ENCODE measurements at places on chromosomes 16 and 17.

DNA sequence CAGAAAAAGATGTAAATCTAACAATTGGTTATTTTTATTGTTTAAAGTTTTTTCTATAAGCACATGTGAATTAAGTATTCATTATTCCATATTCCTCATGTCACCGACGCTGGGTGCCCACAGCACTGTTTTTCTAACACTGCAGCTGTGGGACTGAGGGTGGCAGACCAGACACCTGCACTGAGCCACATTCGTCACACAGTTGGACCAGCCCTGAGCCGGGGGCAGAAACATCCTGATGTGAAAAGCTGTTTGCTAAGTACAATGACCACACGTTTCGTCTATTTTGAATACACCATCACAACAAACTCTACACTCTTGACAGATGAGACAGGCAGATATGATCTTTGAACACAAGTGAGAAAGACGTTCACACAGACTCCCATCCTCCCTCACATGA lies 749.5 kb downstream of the KCNJ18 start:
- DNase-seq: no peak

GRCh38 chr16:80158766-80159165 lies 382.0 kb upstream of the DYNLRB2 start:
- DNase-seq: peak; percentile 48

- DNase-seq: no peak
These were observed 181.1 kb downstream of the UTP18 start for GRCh38 chr17:51441431-51441830.

GRCh38 chr16:3665508-3665907 lies 11.0 kb downstream of the DNASE1 start:
- no peak for DNase-seq

- peak; percentile 31 for DNase-seq
These were observed 93.6 kb upstream of the MPHOSPH6 start for GRCh38 chr16:82263521-82264143.

GRCh38 chr17:44881145-44881544 lies 18.1 kb downstream of the EFTUD2 start:
- DNase-seq: no peak

GRCh38 chr16:23516366-23517137 lies 6.3 kb upstream of the GGA2 start:
- no peak for DNase-seq

DNA sequence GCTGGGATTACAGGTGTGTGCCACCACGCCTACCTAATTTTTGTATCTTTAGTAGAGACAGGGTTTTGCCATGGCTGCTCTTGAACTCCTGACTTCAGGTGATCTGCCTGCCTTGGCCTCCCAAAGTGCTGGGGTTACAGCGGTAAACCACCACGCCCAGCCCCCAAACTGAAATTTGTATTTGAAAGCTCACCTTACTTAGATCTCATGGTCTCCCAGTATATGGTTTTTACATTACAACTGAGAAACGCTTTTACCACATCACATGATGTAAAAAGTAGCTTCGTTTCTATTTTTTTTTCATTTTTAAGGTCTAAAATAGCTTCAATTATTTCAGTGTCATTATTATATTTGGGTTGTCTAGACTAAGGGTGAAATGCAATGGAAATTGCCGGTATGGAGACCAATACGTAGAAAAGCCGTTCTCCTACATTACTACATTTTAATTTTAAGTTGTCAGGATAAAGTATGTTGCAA lies 93.3 kb downstream of the BCAS3 start:
- no peak for DNase-seq

DNA sequence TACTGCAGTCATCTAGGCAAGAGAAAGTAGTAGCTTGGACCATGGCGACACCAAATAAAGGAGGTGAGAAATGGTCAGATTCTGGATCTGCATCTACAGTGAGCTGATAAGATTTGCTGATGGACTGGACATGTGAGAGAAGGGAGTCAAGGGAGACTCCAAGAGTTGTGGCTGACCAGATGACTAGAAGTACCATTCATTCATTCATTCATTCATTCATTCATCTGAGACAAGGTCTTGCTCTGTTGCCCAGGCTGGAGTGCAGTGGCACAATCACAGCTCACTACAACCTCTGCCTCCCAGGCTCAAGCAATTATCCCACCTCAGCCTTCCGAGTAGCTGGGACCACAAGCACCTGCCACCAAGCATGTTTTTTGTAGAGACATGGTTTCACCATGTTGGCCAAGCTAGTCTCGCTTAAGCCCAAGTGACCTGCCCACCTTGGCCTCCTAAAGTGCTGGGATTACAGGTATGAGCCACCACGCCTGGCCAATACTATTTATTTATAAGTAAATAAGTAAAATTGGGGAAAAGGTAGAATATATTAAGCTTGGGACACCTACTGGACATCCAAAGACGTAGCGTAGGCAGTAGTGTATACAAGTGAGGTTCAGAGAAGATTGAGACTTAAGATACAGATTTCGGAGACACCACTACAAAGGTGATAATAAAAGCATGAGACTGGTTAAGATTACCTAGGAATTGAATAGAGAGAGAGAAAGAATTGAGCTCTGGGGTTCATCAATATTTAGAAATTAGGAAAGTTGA lies 15.7 kb upstream of the RNF43 start:
- no peak for DNase-seq

GRCh38 chr17:47615766-47616424 lies 33.8 kb upstream of the KPNB1 start:
- peak; percentile 36 for DNase-seq

DNA sequence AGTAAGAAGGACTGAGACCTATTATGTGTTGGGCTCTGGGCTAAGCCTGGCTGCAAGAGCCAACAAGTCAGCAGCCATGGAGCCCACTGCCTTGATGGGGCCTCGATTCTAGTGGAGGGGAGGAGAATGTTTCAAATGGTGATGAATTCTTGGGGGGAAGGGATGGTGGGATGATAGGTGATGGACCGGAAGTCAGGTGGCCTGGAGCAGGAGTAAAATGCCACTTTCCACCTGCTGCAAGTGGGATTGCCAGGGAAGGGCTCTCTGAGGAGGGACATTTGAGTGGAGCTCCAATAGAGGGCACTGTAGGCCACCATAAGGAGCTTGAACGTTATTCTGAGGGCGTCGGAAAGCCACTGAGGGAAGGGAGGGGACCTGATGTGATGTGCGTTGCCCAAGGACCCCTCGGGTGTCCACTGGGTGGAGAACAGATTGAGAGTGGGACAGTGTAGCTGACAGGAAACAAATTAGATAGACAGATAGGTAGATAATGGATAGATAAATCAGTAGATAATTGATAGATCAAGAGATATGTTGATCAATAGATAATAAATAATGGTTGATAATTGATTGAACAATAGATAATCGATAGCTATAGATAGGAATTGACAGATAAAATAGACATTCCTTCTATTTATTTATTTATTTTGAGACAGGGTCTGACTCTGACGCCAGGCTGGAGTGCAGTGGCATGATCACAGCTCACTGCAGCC lies 18.2 kb upstream of the NXPH3 start:
- no peak for DNase-seq

DNA sequence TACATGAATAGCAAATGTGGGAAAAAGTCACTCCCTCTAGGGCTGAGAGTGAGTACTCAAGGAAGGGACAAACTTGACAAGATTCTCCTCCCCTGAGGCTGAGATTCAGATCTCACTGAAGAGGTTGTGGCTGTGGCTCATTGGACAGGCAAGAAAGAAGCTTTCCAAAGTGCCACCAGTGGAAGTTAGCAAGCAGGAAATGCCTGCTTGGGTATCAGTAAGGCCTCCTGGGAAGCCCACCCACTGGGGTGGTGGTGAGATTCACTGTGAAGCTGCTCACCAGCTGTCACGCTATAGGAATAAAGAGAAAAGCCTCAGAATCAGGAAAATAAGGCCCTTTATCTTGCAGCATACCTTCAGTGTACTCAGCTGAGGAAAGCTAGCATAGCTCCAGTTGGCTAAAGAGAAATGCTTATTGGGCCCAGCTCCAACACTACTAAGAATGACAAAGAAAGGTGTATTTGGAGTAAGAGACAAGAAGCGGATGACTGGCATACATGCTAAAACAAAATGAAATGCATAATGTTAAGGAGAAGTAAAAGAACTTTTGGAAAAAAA lies 274.4 kb upstream of the TOM1L1 start:
- DNase-seq: no peak

DNA sequence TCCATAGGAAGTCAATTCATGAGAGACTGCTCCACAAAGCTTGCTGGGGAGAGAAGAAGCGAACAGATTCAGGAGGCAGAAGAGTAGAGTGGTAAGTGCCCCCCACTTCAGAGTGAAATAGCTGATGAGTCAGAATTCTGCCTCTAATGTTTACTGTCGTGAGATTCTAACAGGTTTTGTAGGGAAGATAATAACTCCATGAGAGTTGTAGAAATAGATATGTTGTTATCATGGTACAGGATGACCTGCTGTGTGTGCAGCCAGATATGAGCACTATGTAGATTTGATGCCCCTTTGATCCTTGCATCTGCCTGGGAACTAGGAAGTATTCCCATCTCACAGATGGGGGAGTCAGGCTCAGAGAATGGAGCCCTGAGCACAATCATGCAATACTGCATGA lies 502.4 kb upstream of the CDH11 start:
- DNase-seq: no peak

DNA sequence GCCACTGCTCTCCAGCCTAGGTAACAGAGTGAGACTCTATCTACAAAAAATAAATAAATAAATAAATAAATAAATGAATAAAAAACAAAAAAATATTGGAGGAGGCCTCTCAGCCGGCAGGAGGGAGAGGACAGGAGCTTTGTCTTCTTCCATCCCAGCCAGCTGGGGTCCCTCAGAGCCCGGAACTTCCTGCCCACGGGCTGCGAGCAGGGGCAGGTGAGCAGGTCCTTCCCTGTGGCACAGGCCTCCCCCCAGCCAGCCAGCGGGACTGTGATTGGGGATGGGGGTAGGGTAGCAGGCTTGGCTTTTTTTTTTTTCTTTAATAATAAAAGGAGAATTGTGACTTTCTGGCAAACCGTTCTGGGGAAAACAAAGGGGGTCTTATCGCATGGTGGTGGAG lies 10.1 kb downstream of the SMTNL2 start:
- no peak for DNase-seq

GRCh38 chr16:67236563-67237395 lies 9.8 kb downstream of the TMEM208 start:
- DNase-seq: no peak
